Activated naive CD4-positive, alpha-beta T cell treated with Interleukin-2 at 50 U/mL for 16 hours (primary cell): ENCODE measurements at places on chromosomes 2 and 18.
A peak's percentile ranks its signal among the peaks of the same experiment; 100 is the strongest.

GRCh38 chr2:26696351-26696816 is 3.9 kb downstream of the KCNK3 start:
- DNase-seq = no peak

DNA sequence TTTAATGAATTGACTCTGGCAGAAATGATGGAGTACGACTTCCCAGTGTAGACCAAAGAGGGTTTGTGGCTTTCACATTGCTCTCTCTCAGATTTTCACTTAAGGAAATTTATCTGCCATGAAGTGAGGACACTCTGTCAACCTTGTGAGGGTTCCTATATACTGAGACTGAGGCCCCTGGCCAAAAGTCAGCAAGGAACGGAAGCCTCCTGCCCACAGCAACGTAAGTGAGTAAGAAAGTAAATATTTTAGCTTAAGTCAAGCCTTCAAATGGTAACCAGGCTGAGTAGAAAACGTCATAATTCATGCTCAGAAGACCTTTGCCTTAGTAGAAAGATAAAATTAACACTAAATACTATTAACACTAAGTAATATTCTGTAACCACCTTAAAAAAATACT is 1080.5 kb upstream of the ACVR2A start:
- no peak for DNase-seq

DNA sequence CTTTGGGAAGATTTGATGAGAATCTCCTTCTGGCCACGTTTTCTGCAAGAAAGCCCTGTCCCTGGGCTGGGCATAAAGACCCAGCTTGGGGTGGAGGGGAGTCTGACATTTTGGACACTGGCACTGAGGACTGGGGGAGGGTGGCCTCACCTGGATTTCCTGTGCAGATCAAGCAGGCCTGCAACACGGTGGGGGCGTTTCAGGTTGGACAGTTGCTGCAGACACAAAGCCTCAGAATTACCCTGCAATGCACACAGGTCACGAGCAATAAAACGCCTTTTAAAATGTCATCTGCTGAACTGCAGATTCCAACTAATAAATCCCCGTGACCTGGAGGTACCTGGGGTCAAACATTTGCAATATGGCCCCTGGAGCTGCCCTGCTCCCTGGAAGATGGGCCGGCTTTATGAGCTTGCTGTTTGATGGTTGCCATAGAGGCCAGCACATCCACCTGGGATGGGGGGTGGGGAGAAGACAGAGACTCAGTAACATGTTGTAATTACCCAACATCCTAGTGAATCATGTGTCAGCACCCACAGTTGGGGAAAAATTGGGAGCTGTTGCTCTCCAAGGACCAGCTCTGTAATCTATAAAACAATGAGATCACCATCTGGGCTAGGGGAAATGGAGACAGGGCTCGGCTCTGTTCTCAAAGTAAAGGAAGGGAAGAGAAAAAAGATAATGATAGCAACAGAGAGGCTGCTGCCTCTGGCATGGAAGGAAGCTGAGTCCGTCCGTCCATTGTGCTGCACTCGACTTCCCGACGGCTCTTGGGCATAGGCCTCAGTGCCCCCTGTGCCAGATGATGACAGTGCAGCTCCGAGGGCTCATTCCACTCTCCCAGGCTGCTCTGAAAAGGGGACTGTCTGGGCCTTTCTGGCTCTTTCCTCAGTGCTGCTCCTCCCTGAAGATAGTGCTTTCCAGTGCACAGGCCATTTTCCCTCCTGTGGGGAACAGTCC is 340.3 kb downstream of the CYRIA start:
- no peak for DNase-seq

DNA sequence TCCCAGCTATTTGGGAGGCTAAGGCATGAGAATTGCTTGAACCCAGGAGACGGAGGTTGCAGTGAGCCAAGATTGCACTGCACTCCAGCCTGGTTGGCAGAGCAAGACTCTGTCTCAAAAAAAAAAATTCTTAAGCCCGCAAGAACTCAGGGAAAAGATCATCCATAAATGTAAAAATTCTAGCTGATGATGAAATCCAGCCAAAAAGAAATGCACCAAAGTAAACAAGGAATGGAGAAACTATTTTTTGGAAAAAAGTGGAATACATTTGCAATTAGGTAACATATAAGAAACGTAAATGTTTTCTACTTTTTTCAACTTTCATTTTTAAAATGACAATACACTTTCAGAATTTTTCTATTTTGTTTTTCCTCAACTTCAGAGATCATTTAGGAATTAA is 61.3 kb downstream of the ASXL2 start:
- no peak for DNase-seq

DNA sequence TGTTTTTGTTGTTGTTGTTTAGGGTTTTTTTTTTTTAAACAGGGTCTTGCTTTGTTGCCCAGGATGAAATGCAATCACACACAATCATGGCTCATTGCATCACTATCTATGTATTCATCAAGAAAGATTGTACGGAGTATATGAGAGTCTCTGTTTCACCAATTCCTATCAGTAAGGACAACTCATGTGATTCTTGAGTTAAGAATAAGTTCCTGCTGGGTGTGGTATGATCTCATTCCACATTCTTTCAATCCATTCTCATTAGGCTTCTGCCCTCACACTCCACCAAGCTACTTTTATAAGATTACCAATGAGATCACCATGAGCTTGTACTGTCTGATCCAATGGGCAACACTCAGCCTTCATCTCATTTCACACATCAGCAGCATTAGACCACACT is 9.1 kb upstream of the AP1S3 start:
- no peak for DNase-seq

DNA sequence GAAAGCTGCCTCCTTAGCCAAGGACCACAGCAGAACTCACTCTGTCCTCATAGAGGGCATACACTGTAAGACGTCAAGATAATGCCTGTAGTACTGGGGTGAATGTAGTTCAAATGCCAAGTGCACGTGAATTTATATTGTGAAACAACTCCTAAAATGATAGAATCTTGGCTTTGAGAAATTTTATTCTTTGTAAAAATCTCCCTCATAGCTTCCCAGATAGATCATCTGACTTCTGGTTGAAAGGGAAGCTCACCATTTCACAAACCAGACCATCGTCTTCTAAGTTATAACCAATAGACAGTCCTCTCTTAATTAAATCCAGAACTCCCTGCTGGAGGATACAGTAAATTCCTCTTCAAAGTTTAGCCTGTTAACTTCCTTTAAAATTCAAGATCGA is 110.9 kb upstream of the MSTN start:
- no peak for DNase-seq

DNA sequence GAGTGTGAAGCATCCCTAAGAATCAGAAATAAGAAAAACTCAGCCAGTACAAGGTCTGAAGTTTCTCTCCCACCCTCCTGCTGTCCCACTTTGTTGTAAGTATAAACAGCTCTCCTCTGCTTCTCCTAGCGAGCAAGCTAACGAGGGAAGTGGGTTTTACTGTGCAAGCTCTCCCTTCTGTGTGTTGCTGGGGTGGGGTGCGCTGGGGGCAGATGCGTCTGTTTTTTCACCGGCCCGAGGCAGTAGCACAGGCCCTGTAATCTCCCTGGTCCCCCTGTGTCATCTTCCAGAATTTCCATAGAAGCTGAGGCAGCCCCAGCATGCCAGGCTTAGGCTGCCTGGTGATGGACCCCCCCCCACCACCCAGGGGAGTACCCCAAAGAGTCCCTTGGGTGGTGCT is 9.4 kb upstream of the CXCR4 start:
- no peak for DNase-seq

DNA sequence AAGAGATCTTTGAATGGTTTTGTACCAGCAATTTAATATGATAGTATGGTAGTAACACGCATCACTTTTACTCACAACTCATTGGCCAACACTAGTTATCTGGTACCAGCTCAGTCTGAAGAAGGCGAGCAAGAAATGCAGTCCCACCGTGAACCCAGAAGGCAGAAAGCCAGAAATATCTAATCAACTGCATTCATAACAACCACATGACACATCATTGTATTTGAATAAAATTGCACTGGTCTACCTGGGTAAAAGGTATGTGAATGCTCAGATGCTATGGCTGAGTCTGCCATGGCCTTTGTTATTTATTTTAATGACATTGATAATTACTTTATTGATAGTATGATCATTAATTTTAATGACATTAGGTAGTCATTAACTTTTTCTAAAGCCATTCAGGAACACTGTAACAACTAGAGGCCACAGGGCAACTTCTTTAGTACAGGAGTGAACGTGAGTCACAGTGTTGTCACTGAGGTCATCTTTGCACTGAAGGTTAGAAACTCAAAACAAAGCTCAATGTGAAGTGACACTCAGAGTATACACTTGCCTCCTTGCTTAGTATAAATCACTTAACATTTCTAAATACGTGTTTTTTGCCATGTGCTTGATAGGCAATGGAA is 475.6 kb upstream of the TNP1 start:
- no peak for DNase-seq

DNA sequence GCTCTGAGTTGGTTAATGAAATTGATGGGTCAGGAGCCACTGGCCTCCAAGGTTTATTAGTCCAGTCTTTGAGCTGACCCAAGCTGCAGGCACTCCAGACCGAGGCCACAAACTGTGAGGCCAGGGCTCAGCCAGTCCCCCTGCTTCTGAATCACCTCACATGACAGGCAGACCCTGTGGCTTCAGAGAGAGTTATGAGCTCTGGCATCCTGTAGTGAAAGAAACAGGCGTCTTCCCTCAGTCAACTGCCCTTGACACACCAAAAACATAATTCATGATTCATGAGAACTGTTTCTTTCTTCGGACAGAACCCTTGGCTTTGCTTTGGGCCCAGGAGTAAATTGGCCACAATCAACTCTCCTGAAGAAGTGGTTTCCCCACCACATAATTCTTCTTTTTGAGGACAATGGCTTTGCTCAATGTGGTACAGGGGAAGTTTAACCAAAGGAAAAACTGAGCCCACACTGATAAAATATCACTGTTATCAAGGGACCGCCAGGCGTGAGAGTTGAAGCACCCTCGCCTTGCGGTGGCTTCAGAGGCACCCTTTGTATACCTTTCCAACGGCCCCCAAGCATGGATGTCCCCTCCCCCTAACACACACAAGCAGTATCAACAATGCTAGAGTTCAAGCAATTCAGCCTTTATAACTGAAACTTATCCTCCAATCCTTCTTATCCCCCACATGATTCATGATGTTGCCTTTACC is 226.9 kb downstream of the CYRIA start:
- no peak for DNase-seq

DNA sequence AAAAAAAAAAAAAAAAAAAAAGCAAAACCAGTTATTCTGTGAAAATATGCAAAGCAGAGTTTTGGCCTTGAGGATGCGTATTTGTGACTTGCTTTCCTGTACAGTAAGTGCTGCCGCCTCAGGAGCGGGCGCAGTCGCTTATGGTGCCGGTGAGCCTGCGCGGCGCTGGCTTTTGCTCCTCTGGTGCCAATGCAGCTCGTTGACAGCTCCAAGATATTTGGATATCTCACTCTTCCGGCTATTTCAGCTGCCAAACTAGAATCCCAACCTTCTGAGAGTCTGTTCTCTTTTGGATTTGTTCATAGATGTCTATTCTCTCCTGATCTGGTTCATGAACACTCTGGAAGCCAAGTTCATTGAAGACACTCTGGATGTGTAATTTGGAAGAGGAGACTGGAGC is 184.1 kb downstream of the AGAP1 start:
- DNase-seq = no peak

GRCh38 chr2:10900216-10901109 is 11.3 kb upstream of the KCNF1 start:
- no peak for DNase-seq

GRCh38 chr2:88866756-88867155 is 175.3 kb downstream of the RPIA start:
- no peak for DNase-seq

DNA sequence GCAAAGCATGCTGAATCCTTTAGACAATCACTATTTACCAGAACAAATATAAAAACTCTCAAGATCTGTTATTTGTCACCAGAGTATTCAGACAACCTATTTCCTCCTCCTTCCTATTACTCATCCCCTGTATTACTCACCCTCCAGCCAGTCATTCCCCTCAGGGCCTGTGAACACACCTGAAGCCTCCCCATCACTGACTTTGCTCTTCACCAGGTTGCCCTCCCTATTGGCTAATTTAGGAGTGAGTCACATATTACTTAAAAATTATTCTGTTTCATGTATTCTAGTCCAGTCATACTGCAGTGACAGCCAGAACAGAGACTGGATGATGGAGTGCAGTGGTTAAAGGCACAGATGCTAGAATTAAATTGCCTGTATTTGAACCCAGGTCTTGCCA is 3.7 kb upstream of the ATG16L1 start:
- peak; percentile 66 for DNase-seq

GRCh38 chr2:130819608-130820278 is 17.0 kb upstream of the ARHGEF4 start:
- no peak for DNase-seq

DNA sequence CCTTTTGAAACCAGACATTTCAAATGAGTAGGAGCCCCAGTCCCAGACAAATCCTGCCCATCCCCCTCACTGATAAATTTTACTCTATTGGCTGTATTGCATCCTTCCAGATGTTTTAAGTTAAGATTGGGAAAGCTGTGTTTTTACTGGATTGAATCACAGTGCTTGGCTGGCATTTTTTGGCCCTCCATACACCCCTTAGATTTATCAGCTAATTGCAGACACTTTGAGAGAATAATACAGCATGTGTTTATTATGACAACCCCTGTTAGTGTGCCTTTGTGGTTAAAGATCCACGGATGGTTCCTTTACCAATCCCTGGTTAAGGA is 74.9 kb downstream of the ANTXR1 start:
- DNase-seq = no peak

- no peak for DNase-seq
Observed at GRCh38 chr2:120237491-120237902, 14.3 kb upstream of the TMEM185B start.

DNA sequence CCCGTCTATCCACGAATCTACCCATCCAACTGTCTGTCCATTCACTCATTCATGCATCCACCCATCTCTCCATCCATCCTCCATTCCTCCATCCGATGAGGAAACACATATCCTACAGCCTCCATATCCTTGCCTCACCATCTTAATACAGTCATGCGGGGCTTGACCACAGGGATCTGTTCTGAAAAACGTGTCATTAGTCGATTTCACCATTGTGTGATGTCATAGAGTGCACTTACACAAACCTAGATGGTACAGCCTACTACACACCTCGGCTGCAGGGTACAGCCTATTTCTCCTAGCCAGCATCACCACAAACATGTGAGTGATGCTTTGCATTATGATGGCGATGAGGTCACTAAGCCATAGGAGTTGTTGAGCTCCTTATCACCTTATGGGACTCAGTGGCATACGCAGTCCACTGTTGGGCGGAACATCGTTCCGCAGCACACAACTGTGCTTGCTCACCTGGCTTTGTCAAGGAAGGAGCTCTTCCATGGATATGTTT is 1.9 kb upstream of the NT5DC4 start:
- DNase-seq = no peak

- DNase-seq = no peak
Observed at GRCh38 chr2:226477221-226478108, 322.2 kb downstream of the IRS1 start.
